ENCODE measurements at places on chromosomes 5 and 9. TPM values are rescaled to one million over a fixed set of nuclear protein-coding genes. Genes with fewer than 3 reads are reported as not detected.

DNA sequence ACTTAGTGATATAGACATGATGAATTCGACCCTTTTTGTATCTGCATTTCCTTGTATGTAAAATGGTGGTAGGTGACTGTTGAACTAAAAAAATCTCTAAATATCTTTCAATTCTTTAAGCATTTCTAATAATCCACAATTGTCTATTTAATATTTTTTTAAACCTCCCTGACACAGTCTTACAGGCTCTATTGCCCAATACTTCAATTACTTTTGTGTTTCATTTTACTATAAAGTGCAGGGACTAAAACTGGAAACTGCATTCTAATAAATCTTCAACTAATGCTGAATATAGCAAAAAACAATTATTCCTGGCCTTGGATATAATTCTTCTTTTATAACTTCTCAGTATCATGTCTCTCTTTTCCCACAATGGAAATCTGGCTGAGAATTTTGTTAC lies 202.7 kb upstream of the PIK3R1 start:
- no peak for DNase-seq

- DNase-seq, result no peak
Observed at GRCh38 chr5:10988622-10989021, 227.6 kb upstream of the DAP start.

DNA sequence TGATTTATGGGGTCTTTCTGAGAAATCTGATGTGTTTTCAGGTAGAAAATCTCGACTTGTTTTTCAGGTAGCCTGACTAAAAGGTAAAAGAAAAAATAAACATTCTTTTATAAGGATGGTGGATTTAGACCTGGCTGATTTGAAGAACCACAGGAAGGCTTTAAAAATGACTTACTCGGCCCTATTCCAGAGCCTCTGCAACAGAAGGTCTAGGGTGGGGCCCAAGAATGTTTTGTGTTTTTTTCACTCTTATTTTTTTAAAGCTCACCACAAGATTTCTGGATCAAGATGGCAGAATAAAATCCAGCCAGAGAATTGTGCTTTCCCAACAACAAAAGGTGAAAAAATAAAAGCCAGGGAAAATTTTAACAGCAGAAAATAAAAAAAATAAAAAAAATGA lies 59.1 kb downstream of the FNBP1 start:
- DNase-seq, result peak; percentile 69

The IL3 gene
- total RNA-seq, result not detected

GRCh38 chr5:116303340-116303739 lies 218.5 kb downstream of the COMMD10 start:
- DNase-seq, result peak; percentile 8

The NR2F1-AS1 gene
- total RNA-seq, result 3.2 TPM

DNA sequence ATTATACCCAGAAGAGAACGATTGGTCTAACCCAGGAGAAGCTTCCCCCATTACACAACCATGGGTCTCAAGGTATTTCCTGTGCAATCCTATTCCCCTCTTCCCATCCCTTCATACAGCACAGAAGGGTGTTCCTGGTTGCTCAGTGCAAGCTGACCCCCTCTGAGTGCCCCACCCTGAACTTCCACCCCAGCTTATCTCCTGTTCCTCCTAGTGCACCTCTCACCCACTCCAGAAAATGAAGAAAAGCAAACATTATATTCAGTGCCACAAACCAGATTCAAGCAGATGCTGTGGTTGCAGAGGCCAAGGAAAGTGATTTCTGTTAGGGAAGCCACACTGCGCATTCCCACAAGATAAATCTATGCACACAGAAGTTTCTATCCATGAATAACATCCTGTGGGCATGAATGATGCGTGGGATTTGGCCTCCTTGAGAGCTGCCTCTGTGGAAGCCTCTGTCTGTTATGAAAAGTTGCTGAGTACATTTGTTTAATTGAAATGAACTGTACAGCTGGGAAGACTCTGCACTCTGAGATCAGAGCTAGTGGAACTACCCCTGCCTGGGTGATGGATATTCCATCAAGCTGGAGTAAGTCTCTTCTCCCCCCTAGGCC lies 2.2 kb upstream of the OR2S2 start:
- DNase-seq, result peak; percentile 17
